ENCODE measurements at places on chromosomes 5 and 9.

DNA sequence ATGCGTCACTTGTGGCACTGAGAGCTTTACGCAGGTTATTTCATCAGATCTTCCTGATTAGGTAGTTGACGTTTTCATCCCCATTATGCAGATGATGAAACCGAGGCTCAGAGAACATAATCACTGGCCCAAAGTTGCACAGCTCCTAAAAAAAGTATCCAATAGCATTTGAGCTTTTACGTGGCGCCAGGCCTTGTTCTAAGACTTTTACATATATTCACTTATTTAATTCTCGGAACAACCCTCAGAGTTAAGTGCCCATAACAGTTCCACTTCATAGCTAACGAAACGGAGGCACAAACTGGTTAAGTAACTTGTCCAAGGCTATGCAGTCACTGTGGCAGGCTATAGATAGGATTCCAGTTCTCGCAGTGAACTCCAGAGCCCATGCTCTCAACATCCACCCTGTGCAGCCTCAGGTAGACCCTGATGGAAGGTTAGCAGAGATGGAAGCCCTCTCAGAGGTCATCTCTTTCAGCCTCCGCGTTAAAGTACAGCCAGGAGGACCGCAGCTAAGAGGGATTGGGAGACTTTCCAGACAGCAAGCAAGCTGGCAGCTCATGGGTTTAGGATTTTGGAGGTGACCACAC lies 39.3 kb downstream of the AMBP start:
- ATAC-seq: no peak

DNA sequence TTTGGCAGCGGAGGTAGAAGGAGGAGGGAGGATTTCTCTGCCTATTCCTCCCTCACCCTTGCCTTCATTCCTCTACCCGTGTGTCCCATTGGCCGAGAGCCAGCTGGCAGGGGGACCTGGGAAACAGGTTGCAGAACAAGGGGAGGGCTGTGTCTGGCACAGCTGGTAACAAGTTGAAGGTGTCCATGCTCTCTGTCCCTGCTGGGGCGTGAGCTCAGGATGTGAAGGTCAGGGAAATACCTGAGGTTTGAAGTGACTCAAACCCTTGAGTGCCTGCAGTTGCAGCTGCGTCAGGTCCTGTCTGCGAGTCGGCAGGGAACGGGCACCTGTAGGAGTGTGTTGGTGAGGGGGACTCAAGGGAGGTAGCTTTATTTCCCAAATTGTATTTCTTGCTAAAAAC lies 16.2 kb downstream of the MIGA2 start:
- ATAC-seq: no peak

- no peak for ATAC-seq
Measured at GRCh38 chr5:99102073-99102697, 173.4 kb upstream of the CHD1 start.

GRCh38 chr5:146041180-146041789 lies 64.1 kb downstream of the PLAC8L1 start:
- no peak for ATAC-seq
